ENCODE measurements at places on chromosomes 3 and 15. TPM values are rescaled to one million over a fixed set of nuclear protein-coding genes. Genes with fewer than 3 reads are reported as not detected.

Gene EIF4E3
- 0.37 TPM for total RNA-seq

Gene PLCH1
- total RNA-seq, result 0.53 TPM

Gene SCN11A
- total RNA-seq, result not detected

Gene ARNT2
- 3.7 TPM for total RNA-seq

Gene NDN
- 4.0 TPM for total RNA-seq

Gene GABRR3
- not detected for total RNA-seq

Gene TGM4
- total RNA-seq, result not detected

Gene CNOT10
- 41.2 TPM for total RNA-seq

Gene GPR160
- total RNA-seq, result 2.8 TPM

Gene GOLGA8S
- not detected for total RNA-seq

- DNase-seq, result no peak
These were observed 106.6 kb downstream of the FBN1 start for GRCh38 chr15:48538941-48539340.

- DNase-seq, result no peak
These were observed 266.8 kb downstream of the ABHD5 start for GRCh38 chr3:43957553-43957952.

- no peak for DNase-seq
These were observed 36.5 kb downstream of the CAPN3 start for GRCh38 chr15:42395838-42396237.

DNA sequence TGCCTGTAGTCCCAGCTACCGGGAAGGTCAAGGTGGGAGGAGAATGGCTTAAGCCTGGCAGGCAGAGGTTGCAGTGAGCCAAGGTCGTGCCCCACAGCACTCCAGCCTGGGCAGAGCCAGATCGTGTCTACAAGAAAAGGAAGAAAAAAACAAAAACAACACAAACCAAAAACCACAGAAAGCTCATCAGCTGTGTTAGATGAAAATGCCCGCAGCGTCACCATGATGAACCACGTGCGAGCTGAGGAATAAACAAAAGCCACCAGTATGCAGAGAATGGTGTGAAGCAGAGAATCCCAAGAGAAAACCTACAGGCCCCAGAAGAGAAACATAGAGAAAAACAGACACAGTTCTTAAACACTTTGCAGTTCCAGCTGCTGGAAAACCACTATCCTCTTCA, 19.7 kb upstream of the TM4SF19 start:
- no peak for DNase-seq

- DNase-seq, result no peak
These were observed 398.3 kb upstream of the NAALADL2 start for GRCh38 chr3:174460831-174461230.

DNA sequence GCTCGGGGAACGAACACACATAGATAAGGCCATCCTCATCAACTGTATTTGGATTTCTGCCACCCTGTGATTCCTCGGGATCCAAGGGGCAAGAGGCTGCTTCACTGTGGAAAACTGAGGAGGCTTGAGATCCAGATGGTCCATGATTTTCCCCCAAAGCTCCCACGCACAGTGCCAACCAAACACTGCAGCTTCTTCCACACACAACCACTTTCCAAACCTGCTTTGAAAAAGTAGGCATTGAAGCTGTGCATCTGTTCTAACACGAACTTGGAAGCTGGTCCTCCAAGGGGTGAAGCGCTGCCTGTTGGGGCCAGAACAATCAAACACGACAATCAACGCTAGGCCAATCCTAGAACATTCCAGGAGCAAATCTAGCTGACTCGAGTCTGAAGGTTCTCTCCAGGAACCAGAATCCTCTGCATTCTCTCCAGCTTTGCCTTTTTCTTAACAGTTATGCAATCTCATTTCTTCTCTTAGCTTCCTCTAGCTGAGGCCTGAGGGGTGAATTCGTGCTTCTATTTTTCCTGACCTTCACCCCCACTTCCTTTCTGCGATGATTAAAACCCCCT, 104.4 kb downstream of the LRRK1 start:
- no peak for DNase-seq

DNA sequence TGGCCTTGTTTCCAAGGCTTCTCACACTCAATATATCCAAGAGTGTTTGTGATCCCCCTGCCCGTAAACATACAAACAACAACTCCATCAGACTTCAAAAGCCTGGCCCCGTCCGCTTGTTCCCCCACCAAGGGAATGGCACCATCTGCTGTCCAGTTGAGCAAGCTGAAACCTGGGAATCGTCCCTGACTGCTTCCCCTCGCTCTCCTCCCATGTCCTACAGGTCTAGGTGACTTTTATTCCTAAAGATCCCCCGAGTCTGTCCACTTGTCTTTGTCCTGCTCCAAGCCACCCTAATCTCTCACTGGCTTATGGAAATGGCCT, 27.9 kb upstream of the FAM174B start:
- no peak for DNase-seq

GRCh38 chr3:104437131-104437750, 929.5 kb upstream of the ALCAM start:
- peak; percentile 78 for DNase-seq

GRCh38 chr3:152636651-152637050, 198.3 kb upstream of the P2RY1 start:
- DNase-seq, result no peak

DNA sequence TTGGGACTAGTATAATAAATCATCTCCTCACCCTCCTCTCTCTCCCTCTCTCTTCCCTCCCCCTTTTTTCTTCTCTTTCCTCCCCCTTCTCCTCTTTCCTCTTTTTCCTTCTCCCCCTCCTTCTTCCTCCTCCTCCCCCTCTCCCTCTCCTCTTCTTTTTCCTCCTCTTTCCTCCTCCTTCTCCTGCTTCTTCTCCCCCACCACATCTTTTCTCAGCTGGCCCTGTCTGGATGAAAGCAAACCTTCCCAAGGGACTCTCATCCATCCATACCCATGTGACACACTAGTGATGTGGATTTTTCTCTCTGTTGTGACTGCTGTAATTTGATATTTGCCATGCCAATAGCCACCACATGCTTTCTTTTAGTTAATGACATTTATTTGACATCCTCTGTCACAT, 127.2 kb downstream of the EBLN2 start:
- DNase-seq, result no peak

GRCh38 chr3:73459711-73460110, 165.0 kb downstream of the PDZRN3 start:
- DNase-seq, result no peak

- no peak for DNase-seq
These were observed 856.2 kb downstream of the TUSC7 start for GRCh38 chr3:117565777-117566176.

DNA sequence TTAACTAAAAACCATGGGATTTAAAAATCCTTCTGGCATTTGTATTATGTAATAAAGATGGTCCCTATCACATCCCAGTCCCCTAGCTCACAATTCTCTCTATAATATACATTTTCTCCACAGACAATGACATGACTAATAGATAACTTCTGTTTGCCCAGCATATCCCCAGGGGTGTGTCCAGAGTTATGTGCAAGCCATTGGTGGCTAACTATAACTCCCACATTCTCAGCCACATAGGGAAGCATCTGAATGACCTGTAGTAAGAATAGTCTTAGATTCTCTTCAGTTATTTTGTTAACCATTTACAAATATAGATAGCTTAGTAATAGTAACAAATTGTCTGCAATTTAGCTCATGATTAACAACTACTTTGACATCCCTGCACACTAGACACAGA, 52.2 kb upstream of the RBSN start:
- no peak for DNase-seq

DNA sequence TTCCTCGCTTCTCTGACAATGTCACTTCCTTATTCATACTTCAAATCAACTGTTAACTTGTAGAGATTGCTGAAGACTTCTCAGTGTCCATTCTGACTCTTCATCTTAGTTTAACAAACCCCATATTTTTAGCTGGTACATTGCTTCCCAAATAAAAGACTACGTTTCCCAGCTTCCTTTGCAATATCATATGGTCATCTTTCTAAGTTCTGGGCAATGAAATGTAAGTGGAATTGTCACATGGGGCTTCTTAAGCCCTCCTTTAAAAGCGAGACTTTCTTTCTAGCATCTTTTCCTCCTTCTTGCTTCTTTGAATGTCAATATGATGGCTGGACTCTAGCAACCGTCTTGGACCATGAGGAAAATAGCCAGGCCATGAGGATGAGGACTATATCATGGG, 239.0 kb downstream of the ZNF621 start:
- no peak for DNase-seq

DNA sequence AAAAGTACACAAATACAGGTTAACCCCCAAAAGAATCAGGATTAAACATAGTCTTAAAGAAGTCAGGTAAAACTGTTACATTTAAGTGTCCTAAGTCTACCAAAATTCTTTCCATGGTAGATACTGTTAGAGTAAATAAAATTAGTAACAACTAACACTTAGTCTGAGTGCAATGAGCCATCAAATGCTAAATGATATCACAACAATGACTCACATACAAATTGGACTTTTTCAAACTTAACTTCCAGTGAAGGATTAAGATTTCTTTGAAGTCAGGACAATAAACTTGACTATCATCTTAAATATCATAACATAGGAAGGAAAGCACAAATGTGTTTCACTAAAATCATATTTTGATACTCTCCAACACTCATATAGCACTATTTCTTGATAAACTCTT, 43.9 kb downstream of the ZNF148 start:
- no peak for DNase-seq

GRCh38 chr15:101469520-101470288, 19.8 kb downstream of the PCSK6 start:
- no peak for DNase-seq

- DNase-seq, result no peak
These were observed 19.3 kb upstream of the TOPAZ1 start for GRCh38 chr3:44222337-44222736.

DNA sequence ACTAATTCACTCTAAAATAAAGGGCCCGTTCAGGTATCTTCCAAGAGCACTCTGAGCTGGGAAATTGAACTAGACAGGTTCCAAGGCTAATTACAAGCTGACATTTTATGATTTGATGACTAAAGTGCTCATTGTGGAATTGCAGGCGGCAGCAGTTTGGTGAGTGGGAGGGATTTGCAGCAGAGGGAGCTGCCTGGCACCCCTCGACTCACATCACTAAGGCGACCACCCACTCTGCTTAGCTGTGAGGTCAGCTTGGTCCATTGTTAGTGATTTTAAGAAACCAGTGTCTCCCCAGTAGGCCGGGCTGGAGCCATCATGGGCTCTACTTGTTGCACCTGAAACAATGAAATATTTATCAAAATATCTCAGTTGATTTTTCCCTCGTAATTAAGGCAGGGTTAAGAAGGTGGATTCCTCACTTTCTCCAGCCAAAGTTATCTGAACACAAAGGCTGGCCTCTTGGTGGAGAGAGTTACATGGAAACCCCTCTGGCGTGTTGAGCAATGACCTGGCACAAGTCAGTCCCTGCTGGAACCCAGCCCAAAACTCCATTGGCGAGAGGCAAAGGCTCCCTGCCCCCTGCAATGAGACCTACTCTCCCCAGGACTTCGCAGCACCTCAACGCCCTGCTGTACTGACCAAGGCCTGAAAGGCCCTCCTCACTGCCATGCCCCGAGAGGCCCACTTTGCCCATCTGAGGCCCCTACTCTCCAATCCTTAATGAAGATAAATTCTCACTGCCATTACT, 65.0 kb upstream of the ATP2B2 start:
- DNase-seq, result no peak

DNA sequence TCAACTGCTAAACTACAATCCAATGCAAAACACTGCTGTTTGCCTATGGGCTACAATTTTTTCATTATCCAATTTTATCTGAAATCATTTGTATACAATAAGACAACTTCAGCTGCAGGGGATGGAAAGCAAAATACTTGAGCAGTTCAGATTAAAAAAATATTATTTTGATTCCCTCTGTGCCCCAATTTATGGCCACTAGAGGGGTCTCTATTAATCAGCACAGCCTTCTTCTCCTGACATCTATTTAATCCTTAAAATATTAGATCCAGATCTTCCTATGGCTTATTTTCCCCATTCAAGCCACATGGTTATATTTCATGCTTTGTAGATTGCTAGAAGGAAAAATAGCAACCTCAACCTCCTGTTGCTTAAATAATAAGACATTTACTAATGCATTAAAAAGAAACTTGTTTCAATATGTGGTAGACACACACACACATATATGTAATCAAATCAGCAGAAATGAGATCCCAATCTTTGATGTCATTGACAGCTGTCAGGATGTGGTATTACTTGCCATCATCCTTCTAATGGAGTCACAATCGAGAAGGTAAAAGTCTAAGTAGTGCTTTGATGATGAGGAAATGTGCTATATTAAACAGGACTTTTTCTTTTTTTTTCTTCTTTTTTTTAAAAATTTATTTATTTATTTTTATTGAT, 104.2 kb downstream of the P2RY1 start:
- DNase-seq, result no peak

GRCh38 chr3:129248286-129248979, 973 bp upstream of the COPG1 start:
- no peak for DNase-seq

- DNase-seq, result no peak
These were observed 33.3 kb upstream of the PIK3CB start for GRCh38 chr3:138867996-138868395.

GRCh38 chr3:195372220-195372619, 70.6 kb downstream of the ACAP2 start:
- no peak for DNase-seq

GRCh38 chr15:29785136-29785535, 37.1 kb downstream of the TJP1 start:
- no peak for DNase-seq

DNA sequence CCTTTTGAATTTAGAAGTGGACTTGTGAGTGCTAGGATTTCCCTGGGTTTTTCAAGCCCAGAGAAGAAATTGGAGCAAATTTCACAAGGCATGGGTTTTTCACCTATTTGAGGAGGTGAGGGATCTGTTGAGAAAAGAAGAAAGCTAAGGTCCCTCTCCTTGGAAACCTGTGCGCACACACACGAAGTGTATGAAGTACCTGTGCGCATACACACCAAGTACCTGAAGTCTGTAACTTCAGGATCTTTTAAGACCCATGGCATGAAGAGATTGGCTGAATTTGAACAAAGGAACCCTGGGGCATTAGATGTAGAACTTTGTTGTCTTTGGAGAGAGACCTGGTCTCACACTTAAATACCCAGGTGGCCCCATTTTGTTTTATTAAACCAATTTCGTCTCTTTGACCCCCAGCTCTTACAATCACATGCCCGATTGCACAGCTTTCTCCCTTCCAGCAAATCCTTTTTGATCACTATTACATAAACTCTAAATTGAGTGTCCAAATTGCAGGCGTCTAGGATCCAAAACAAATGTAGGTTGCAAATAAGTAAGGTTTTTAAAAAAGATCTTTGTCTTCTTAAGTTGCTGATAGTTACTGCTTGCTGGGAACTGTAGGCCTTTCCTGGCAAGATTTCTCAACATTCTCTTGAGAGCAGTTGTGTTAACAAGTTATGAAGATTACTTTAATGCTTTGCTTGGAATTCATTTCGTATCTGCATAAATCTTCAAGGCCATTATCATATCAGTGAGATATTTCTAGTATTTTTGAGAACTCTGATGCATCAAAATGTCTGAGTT, 64.3 kb downstream of the CMTM8 start:
- DNase-seq, result no peak

DNA sequence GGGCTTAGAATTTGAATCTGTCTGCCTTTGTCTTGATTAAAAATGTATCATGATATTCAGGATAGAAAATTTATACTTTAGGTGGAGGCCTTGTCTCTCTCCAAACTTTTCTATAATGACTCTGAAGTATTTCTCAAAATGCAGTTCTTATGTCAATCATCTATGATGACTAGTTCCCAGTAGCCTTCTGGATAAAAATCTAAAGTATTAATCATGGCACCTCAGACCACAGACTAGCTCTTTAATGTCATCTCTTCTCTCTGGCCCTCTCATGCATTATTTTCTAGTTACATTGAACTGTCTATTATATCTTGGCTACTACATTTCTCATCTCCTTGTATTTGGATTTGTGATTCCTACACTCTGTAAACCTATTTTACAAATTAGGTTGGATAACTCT, 96.9 kb downstream of the ZPLD1 start:
- peak; percentile 11 for DNase-seq

Measured in HT1080 (cell line).